ENCODE measurements at places on chromosomes 2 and 18. TPM values are rescaled to one million over a fixed set of nuclear protein-coding genes. Genes with fewer than 3 reads are reported as not detected.

DNA sequence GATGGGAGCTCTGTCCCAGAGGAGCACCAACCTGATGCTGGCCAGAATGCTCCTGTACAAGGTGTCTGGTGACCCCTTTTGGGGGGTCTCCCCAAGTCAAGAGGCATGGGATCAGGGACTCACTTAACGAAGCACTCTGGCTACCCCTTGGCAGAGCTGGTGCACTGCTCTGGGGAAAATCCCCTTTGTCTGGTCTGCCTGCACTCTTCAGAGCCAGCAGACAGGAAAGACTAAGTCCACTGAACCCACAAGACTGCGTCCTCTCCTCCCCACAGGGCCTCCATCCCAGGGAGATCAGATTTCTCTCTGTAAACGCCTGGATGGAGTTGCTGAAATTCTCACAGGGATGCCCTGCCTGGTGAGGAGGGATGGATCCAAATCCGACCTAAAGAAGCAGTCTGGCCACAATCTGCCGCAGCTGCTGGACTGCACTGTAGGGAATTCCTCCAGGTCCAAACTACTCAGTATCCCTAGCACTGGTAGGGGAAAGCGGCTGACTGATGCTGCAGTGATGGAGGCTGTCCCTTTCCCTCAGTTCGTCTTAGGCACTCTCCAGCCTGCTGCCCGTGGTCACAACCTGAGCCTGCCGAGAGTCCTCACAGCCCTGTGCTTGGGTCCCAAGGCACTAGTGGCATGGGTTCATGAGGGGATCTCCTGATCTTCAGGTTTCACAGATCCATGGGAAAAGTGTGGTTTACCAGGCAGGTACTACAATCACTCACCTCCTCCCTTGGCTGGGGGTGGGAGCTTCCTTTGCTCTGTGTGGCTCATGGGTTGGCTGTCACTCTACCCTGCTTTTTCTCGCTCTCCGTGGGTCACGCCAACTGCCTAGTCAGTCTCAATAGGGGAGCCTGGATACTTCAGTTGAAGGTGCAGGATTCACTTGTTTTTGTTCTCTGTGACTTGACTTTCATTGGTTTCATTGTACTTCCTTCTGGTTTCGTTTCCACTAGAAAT, 98.6 kb downstream of the SLC4A10 start:
- DNase-seq, result no peak

GRCh38 chr18:79397247-79397829, 1.6 kb downstream of the NFATC1 start:
- no peak for DNase-seq

- DNase-seq, result no peak
These were observed 135.5 kb downstream of the COMMD1 start for GRCh38 chr2:62040926-62041325.

- DNase-seq, result no peak
These were observed 294.6 kb upstream of the PARD3B start for GRCh38 chr2:204250692-204251091.

GRCh38 chr2:190126798-190127197, 64.3 kb upstream of the MSTN start:
- no peak for DNase-seq

IL1F10 gene
- total RNA-seq, result not detected

ADCYAP1 gene
- total RNA-seq, result not detected

Measured in osteocyte (in vitro differentiated cells).